CD4-positive, alpha-beta T cell treated with Interleukin-21 for 1 hour (primary cell): ENCODE measurements at places on chromosomes 3 and 15.

- DNase-seq: no peak
Measured at GRCh38 chr15:101451846-101452245, 37.7 kb downstream of the PCSK6 start.

DNA sequence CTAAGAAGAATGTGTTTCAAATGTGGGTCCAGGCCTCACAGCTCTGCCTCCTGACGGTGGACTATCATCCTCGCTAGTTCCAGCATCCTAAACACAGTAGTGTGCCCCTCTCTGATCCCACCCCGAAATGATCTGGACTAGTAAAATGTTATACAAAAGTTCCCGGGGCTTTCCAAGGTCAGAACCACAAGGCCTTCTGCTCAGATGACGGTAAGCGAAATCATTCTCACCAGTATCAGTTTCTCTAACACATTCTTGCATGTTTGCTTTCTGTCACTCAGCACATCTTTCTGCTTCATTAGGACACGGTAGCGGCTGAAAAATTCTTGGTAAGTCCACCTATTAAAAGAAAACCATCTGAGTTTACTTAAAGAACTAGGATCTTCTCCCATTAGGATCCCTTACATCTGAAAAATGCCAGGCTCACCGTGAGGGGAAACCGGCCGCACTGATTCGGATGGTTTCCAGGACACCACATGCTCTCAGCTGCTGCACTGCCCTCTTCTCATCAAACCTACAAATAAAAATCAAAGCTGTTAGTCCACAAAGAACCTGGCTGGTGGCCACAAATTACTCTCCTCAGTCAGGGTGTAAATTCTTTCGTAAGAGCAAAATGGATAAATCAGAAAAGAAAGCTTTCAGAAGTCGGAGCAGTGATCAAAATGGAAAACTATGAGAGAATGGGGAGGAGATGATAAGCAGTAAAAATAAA lies 83.9 kb upstream of the MYO5C start:
- DNase-seq: no peak

GRCh38 chr3:104746056-104746455 lies 620.7 kb upstream of the ALCAM start:
- no peak for DNase-seq

GRCh38 chr15:80207887-80208286 lies 44.1 kb downstream of the CTXND1 start:
- no peak for DNase-seq

DNA sequence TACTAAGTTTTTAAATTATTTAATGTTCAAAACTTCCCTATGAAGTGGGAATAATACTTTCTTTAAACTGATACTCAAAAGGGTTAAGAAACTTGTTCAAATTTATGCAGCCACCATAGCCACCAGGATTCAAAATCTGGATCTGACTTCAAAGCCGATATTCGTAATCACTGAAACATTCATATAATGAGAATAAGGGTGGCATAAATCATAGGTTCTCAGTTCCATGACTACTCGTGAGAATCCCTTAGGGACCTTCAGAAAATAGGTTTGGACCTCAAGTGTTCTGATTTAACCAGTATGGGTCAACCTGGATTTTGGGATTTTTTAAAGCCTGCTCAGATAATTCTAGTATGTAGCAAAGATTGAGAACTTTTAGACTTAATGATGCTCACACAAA lies 160.6 kb downstream of the RBMS3 start:
- no peak for DNase-seq

- no peak for DNase-seq
Measured at GRCh38 chr3:2861120-2861519, 249.1 kb downstream of the IL5RA start.

GRCh38 chr15:39788800-39789565 lies 6.3 kb upstream of the FSIP1 start:
- no peak for DNase-seq

DNA sequence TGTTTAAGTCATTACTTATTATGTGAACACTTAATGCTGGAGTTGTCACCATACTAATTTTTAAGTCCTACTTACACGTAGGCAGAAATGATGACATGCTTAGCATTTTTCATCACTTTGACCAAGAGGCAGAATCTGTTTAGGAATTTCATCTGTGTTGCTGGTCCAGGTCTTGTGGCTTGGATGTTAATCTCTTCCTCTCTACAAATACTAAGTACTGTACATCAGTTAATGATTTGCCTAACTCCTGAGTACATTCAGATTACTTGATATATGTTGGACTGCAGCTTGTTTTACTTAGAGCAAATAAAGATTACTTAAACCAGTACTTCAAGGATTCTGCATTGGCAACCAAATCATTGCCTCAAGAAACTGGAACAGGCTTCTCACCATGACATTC lies 8.6 kb downstream of the SNRK start:
- no peak for DNase-seq

DNA sequence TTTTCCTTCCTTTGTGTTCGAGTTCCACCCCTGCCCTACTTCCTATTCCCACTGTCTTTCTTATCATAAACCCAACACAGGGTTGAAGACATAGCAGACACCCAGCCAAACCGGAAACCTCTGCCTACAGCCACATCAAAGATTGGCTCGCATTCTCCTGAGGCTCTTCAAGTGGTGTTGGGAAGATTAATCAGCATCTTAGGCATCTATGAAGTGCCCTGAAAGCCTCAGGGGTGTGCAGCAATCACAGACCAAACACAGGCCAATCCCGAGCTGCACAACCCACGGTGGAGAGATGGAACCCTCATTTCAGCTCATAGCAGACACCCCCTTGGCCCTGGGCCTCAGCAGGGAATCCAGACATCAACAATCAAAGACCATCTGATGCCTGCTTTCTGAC lies 255.9 kb downstream of the XXYLT1 start:
- no peak for DNase-seq

DNA sequence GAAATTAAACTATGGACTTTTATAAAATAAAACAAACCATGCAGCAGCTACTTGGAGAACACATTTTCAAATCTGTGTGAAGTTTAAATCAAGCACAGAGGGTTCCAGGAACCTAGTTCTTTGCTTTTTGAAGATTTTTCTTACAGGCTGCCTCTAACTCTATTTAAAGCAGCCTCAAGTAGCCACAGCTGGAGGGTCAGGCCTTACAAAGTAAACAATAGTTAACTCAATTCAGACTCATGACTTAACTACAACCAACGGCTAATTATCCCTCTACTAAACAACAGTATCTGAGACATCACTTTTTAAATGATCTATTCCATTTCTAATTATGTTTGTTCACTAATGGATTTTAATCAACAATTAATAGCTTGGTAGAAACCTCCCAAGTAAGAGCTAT lies 9.8 kb downstream of the LRIG1 start:
- DNase-seq: no peak

DNA sequence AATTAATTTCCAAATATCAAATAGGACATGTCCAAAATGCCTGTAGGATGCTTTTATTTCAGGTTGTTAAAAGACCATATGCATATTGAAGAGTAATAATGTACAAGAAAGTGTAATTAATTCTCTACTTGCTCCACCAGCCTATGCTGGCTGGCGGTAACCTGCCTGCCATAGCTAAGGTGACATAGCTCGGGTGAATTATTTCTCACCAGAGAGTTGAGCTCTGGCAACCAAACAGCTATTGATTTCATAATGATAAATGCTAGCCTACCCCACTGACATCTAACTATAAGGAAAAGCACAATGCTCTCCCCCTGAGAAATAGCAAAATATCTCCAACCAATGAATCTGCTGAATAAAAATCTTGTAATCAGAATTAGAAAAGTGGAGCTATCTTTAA lies 48.9 kb downstream of the GADL1 start:
- DNase-seq: no peak

- no peak for DNase-seq
Measured at GRCh38 chr3:136844724-136845123, 17.3 kb upstream of the NCK1 start.

- no peak for DNase-seq
Measured at GRCh38 chr3:48599077-48599501, 4.0 kb upstream of the COL7A1 start.
